Activated CD4-positive, alpha-beta T cell treated with anti-CD3 and anti-CD28 coated beads, Interleukin-2, amount 10 ng/mL, durations not matched to agents 7 days and 5 days (primary cell): ENCODE measurements at places on chromosomes 2 and 18.

- peak; percentile 51 for DNase-seq
Measured at GRCh38 chr18:36809590-36810381, 19.0 kb downstream of the TPGS2 start.

DNA sequence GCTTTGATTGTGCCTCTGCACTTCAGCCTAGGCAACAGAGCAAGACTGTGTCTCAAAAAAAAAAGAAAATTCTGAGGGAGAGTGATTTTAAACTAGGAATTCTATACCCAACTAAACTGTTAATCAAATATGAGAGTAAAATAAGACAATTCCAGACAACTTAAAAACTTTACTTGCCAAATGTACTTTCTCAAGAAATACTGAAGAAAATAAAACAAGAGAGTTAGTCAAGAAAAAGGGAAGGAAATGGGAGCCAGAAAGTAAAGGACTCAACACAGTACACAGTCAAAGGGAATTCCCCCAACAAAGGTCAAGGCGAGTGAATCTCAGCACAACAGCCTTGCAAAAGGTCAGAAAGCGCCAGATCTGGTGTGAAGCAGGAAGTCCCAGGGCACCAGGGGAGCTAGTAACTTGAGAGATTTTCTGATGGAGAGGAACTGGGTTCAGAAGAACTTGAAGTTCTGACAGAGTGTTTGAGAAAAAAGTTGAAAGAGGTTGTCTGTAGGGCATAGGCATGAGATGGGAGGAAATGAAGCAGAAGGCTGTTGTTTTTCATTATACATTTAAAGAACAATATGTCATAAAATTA is 22.6 kb upstream of the TBC1D8 start:
- no peak for DNase-seq

GRCh38 chr2:159982270-159982669 is 80.1 kb downstream of the PLA2R1 start:
- no peak for DNase-seq

GRCh38 chr18:2655178-2655953 is at the start of gene SMCHD1:
Gene SMCHD1, plus strand, starts transcription at chr18:2655726. Its CDS starts 350 bp downstream, at chr18:2656076.
- DNase-seq, result peak; percentile 87

DNA sequence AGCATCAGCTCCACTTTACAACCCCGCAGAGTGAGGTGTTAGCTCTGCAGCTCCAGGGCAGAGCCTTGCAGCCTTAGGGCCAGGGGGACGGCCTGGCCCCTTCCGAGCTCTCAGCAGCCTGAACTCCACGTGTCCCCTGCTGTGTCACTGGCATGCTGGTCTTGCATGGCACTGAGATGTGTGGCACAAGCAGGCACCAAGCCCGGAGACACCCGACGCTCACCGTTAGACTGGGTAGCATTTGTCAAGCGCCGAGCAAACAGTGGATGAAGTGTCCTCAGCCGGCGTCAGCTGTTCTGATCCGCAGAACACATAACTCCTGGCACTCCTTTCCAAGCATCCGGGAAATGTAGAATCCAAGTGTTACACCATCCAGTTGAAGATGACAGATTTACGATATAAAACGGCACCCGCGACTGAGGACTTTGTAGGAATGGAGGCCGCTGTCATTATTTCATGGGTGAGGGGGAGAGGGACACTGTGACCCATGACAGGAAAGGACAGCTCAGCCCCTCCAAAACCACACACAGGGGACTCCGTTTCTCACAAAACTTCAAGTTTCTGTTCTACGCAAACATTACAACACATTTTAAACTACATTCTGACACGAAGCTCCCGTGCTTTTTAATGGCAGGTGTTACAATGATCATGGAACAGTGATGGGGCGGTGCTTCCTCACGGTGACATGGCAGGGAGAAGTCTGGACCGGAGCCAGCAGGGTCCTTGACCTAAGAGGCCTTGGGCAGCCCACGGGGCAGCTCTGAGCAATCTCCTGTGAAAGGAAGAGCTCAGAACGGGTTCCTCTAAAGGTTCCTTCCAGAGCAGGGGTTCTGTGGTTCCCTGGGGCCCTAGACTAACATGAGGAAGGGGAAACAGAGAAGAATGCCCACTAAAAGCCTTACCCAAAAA is 89.4 kb downstream of the HDAC4 start:
- DNase-seq, result no peak

- no peak for DNase-seq
Measured at GRCh38 chr2:48430528-48431094, 99.3 kb upstream of the STON1 start.

DNA sequence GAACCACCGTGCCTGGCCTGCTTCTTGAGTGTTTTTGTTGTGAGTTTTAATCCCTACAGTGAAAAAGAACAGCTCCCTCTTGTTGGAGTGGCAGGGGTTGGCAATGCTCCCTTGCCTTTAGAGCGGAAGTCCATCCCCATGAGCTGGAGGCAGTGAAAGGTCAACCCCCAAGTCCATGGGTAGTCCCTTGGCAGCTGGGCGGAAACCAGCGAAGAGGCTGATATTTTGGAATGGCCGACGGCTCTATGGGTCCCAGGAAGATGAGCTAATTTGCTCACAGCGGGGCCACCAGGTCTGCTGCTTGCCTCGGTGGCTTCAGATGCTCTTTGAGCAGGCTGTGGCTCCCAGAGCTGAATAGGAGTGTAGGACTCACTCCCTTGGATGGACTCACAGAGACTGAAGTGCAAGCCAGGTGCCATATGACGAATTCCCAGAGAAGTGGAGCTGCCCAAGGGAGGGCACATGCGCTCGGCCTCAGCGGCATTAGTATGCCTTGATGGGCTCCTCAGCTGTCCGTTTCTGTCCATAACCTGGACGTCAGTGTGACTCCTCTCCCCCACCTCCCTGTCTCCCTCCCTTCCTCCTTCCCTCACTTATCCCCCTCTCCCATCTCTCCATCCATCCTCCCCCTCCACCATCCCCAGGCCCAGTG is 25.4 kb upstream of the RHOB start:
- no peak for DNase-seq

- DNase-seq, result no peak
Measured at GRCh38 chr2:216114382-216114713, 5.2 kb downstream of the XRCC5 start.

DNA sequence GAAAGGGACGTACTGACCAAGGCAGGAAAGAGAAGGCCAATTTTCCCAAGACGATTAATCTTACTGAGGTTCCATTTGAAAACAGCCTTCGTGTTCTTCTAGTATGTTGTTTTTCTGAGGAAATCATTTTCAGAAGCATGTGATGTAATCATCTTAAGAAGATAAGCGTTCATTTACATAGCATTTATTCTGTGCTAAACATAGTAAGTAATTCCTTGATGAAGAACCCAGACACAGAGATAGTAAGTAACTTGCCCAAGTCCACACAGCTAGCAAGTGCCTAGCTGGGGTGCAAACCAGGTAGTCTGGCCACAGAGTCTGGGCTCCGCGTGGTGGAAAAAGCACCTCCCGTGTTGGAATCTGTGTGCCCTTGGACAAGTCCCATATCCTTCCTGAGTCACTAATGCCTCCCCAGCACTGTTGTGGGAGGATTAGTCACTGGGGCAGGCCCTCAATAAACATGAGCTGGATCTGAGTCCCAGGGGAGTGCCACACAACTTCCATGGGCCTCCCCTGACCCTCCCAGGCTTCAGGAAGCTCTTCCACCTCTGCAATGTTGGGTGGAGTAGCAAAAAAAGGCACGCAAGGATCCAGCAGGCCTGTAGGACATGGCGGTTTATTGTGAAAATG is 26.9 kb upstream of the ASAP2 start:
- no peak for DNase-seq

- no peak for DNase-seq
Measured at GRCh38 chr18:34993289-34993688, 47.9 kb upstream of the MAPRE2 start.

GRCh38 chr2:180413336-180413735 is 406.2 kb upstream of the CWC22 start:
- no peak for DNase-seq

DNA sequence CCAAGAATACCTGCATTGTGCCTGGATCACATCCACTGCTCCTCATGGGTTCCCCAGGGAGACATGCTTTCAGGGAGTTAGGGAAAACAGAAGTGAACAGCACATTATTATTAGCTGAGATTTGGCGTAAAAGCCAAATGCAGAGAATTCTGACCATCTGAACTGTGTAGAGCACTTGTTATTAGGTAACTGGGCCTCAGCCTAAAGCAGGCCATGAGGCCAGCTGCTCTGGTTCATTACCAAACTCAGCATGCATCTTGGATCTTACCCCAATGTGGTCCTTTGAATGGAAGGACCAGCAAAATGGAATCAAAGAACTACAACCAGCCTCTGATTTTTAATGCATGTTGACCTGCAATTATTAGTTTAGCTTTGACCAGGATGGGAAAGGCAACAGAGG is 322.3 kb downstream of the KCNS3 start:
- no peak for DNase-seq

GRCh38 chr18:8556424-8556823 is 52.8 kb upstream of the RAB12 start:
- DNase-seq, result no peak

- DNase-seq, result no peak
Measured at GRCh38 chr2:100963026-100963375, 39.1 kb upstream of the RPL31 start.

DNA sequence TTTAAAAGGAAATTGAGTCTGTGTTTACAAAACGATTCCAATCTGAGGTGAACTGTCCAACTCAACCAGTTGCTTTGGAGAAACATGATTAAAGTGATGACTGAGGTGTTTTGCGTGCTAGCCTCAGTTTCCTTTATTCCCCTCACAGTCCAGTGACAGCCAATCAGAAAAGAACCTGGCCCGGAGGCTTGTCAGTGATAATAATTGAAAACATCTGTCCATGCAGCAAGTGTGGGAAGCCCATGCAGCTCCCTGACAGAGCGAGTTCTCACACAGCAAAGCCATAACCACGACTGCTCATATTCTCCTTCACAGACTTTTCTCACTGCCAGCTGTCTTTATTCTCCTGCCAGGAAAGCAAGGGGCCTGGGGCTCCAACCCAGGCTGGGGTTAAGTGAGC is 613.4 kb downstream of the ARHGAP15 start:
- no peak for DNase-seq

DNA sequence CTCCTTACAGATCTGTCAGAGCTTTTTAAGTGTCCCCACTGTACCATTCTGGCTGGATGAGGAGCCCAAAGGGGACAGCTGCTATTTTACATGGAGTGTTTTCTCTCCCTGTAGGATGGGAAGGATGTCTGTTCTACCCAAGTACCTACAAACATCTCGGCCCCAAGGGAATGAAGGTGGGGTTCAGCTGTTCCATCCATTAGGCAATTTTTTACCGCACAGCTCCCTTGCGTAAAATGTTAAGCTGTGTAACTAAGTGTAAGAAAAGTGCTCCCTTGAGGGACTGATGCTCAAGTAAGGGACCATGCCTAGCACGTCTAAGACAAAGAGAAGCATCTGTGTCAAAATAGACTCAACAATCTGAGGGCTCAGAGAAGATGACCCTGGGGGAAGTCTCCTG is 180.3 kb downstream of the MYO5B start:
- DNase-seq, result no peak

DNA sequence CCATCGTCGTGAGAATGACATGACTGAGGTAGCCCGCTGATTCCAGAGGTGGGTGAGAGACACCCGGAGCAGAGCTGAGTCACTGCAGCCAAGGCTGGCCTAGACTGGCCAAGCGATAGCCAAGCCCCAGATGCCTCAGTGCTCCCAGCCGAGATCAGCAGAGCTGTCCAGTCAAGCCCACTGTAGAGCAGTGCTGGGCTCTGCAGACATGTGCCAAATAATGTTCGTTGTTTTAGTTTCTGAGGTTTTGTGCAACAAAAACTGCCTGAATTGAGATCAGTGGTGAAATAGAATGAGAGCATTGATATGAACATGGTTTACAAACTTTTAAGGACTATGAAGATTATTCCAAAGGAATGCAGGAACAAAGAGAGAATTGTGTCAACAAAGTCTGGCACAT is 42.1 kb downstream of the INSIG2 start:
- DNase-seq, result no peak

DNA sequence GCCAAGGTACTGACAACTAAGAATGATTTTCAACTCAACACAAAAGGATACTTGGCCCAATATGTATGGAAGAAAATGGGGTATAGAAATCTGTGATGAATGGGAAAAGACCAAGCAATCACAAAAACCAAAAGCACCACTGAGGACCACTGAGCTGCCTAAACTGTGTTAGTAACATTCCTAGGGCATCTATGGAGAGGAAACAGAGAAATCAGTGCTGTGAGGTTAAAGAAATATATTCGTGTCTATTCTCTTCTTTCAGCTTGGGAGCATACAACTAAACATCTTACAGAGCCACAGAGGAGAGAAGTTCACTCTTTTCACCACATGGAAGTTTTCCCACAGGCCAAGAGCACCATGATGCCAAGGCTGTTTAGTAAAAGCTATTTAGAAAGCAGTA is 47.3 kb upstream of the CALCRL start:
- DNase-seq, result no peak

DNA sequence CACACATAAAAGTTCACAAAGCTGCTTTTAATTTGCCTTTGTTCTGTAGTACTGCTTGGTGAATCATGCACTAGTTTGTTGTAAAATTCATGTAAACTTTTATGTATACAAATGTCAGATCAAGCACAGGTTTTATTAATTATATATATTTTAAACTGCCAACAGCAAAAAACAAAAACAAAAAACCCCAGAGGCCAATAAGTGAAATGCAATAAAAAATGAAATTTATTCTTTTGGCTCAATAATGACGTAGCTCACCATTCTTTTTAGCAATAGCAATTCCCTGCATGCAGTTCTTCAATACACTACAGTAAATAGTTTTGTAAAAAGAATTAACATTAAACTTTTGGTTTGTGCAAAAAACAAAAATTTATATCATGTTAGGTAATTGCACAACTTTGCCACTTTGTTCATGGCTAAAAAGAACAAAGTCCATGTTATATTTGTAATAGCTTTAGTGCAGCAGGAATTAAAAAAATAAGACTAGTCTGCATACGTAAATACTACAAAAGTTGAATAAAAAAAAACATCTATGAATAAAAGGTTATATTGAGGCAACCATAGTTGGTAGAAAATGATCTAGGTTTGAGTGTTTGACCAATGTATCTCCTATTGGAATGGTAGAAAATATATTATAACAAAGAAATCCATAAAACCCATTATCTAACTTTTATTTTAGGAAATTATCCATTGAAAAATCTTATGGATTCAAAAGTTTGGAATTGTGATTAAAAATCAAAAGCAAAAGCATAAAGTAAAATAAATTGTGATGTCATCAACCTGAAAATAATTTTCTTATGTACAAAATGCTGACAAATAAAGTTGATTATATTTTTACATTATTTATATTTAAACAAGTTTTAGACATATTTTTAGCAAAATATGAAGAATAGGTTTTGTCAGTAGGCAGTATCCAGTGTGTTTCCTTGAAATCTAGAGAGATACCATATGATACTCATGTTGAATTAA is 115.6 kb downstream of the SCN3A start:
- DNase-seq, result no peak

GRCh38 chr2:68330691-68331090 is 10.9 kb upstream of the CNRIP1 start:
- no peak for DNase-seq

GRCh38 chr2:121471532-121472469 is 58.9 kb upstream of the RNU4ATAC start:
- no peak for DNase-seq

- no peak for DNase-seq
Measured at GRCh38 chr18:57697426-57697825, 75.8 kb upstream of the NARS1 start.

GRCh38 chr2:21999522-21999921 is 875.8 kb downstream of the TDRD15 start:
- no peak for DNase-seq
